CD8-positive, alpha-beta T cell (primary cell): ENCODE measurements at places on chromosomes 12 and 14.
A peak's percentile ranks its signal among the peaks of the same experiment; 100 is the strongest.

DNA sequence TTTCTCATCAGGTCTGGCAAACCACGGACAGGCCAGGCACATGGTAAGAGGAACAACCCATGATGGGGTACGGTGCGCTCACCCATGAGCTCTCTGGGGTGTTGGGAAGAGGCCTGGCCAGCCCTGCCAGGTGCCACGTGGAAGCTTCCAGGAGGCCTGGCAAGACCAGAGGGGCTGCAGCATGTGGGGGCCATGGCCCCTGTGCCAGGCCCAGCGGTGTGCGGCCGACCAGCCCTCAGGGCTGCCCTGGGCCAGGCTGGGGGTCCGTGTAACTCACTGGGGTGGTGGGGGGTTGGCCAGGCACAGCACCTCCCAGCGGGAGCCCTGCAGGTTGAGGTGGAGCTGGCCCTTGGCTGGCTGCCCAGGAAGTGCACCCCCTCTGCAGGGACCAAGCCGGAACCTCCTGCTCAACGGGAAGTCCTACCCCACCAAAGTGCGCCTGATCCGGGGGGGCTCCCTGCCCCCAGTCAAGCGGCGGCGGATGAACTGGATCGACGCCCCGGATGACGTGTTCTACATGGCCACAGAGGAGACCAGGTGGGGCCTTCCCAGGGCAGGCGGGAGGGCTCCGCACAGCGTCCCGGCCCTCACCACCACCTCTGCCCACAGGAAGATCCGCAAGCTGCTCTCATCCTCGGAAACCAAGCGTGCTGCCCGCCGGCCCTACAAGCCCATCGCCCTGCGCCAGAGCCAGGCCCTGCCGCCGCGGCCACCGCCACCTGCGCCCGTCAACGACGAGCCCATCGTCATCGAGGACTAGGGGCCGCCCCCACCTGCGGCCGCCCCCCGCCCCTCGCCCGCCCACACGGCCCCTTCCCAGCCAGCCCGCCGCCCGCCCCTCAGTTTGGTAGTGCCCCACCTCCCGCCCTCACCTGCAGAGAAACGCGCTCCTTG lies 4.9 kb upstream of the CRIP2 start:
- no peak for DNase-seq

GRCh38 chr12:44968965-44969364 lies 81.9 kb downstream of the DBX2 start:
- peak; percentile 6 for DNase-seq

DNA sequence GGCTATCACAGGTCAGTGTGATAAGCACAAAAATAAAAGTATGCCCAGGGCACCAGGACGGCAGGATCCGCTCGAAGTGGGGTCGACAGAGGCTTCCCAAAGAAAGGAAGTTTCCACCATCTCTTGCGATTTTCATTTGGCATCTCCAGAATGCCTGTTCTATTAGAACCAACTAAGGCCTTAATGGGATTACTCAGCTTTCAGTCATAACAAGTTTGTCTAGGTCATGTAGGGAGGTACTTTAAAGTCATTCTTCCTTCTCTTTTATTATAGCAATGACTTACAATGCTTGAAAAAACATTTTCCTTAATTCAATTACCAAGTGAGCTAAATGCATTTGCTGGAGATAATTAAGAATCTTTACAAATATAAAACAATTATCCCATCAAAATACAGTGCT lies 83.6 kb upstream of the DIO3 start:
- no peak for DNase-seq

DNA sequence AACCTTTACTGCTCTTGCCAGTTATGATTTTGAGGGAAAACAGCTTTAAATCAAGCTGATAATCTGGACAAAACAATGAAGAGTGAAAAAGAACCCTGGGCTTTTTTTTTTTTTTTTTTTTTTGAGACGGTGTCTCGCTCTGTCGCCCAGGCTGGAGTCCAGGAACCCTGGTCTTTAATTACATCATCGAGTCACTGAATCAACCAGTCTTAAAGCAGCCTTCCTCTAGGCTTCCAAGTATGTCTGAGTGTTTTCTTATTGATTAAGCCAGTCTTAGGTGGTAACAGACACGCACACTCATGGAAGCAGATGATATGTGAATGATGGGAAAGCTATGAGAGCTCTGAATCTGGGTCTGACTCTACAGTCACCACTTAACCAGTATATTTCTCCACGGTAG lies 5.9 kb upstream of the VCPKMT start:
- DNase-seq = no peak

GRCh38 chr14:99407416-99407815 lies 73.2 kb downstream of the SETD3 start:
- DNase-seq = no peak

DNA sequence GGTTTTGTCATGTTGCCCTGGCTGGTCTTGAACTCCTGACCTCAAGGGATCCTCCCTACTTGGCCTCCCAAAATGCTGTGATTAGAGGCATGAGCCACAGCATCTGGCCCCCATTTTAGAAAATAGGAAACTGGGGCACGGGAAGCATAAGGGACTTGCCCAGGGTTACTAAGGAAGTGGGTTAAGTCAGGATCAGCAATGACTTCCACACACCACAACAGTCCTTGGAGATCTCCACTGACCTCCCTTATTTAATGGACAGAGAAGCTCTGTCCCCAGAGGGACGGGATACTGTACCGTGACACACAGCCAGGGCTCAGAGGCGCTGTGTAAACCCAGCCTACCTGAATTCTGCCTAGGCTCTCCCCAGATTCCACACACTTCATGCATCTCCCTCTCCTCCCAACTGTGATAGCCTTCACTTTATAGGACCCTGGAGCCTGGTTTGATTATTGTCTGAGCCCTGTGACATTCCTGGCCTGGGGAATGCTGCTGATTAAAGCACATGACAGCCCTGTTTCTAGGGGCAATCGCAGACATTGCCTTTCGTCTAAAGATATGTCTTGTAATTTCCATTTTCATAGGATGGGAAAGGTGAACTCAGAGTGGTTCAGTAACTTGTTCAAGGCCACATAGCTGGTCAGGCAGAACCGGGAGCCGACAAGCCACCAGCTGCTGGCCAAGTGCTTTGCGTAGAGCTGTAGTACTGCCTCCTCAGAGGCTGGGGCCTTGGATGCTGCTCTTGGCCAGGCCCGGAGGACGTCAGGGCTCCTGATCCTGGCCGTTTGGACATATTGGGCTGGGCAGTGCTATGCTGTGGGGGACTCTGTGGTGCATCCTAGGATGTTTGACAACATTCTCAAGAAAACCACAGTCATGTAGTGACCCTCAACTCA lies 20.8 kb downstream of the SERPINA1 start:
- DNase-seq = no peak

DNA sequence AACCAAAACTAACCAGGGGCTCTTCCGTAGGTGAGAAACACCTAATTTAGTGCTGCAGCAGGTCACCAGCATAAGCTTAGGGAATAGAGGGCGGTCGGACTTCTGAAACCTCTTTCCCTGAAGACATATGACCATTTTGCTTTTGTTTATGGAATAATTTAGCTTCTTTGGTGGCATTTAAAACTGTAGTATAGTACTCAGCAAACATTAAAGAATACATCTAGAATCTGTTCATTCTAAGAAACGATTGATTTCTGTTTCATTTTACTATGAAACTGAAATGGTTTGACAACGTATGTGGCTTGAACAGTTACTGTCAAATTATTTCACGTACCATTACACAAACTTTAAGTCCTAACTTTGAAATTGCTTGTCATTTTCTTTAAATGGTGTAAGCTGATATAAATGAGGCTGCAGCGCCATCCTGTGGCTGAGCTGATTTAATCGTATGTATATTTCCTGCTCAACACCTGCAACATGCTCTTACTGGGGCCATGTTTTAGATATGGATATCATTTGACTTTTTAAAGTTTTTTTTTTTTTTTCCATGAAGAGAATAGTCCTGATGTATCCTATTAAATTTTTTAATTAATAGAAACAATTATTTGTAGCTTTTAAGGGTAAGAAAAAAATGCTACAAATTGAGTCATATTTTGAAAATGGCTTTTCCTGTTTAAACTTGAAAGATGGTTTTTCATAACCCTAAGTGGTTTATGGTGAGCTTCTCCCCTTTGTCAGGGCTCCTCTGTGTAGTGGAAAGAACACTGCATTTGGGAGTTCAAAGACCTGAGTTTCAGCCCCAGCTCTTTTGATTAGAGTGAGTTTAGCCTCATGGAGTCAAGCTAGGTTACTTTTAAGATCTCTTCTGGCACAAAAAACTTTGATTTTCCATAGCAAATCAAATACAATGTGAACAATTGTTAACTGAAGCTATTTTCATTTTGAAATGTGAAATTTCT lies 27.4 kb downstream of the CFAP54 start:
- DNase-seq = peak; percentile 89

DNA sequence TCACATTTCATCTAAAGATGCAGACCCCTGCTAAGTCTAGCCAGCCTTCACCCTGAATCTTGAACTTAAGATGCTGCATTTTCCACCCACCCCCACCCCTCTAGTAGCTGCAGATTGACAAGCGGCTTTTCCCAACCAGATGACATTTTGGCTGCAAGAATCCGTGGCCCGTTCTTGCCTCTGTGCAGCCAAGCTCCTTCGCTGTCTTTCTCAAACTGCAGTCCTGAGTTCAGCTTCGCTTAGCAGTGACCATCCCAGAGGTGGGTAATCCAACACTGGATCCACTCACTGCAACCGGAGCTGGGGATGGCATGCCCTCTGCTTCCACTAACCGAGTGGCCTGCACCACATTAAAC lies 765 bp upstream of the NFYB start:
- no peak for DNase-seq

DNA sequence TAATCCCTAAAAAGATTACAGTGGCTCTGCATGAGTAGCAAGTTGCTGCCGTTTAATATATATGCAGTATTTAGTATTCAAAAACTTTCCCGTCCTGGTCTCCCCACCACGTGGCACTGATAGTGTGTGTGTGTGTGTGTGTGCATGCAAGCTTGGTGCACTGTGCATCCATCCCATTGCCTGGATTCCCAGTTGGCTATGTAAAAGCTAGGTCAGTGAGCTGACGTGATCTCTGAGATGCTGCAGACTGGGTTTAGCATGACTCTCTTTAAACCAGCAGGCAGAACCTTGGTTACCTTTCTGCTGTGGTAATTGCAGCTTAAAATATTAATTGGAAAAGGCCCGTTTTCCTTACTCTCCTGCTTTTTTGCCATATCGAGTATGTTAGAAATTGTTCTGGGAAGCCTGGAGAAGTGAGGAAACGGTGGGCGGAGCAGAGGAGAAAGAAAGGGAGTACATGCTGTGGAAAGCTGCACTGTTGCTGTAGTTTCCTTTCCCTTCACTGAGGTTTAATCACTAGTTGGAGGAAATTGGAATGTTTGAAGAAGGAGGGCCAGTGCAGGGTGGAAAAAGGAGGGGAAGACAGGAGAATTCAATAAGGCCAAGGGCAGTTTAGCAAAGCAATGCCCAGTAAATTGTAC lies 4.0 kb upstream of the CNTN1 start:
- no peak for DNase-seq

- DNase-seq = no peak
Observed at GRCh38 chr12:102570256-102570655, 89.9 kb upstream of the IGF1 start.

DNA sequence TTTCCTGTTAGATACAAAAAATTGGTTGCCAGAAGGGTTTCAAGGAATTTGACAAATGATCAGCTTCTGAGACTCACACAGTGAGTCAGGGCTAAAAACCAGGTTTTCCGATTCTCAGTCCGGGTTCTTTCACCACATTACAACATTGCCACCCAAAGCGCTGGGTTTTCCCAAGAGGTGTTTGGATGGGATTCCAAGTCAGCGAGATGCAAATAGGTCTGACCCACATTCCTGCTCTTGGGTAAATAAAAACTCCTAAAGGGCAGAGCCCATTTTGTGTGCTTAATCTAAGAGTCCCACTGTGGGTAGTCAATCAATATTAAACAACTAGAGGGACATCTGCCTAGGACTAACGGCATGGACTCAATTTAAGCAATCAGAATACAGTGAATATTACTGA lies 5.4 kb upstream of the RIC8B start:
- no peak for DNase-seq

- no peak for DNase-seq
Observed at GRCh38 chr14:20093442-20093841, 17.1 kb upstream of the OR4K17 start.

- DNase-seq = no peak
Observed at GRCh38 chr14:35159742-35160409, 37.5 kb downstream of the PRORP start.

DNA sequence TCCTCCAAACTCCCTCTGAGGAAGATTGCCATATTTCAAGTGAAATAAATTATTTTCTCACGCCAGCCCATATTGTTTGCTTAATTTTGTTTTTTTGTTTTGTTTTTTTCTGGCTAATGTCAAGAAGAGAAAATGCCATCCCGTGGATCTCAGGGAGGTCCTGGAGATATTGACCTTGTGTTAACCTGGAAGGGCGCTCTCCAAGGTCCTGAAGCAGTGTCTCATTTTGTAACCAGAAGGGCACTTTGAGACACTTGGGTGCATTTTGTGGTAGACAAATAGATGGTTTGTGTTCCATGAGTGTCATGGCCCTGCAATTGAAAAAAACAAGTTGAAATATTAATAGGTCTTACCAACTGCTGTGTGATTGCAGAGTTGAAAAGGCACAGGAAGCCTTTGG lies 268.9 kb downstream of the SUDS3 start:
- no peak for DNase-seq

- DNase-seq = no peak
Observed at GRCh38 chr12:76274420-76275083, 73.7 kb downstream of the BBS10 start.

- no peak for DNase-seq
Observed at GRCh38 chr12:88638966-88639760, 58.9 kb upstream of the KITLG start.

- DNase-seq = no peak
Observed at GRCh38 chr12:51071663-51072062, 11.7 kb downstream of the CSRNP2 start.

GRCh38 chr14:29354486-29354885 lies 573.2 kb downstream of the PRKD1 start:
- DNase-seq = no peak

- peak; percentile 64 for DNase-seq
Observed at GRCh38 chr12:7142056-7142644, 12.0 kb downstream of the CLSTN3 start.

- no peak for DNase-seq
Observed at GRCh38 chr12:105352052-105352451, 21.6 kb downstream of the C12orf75 start.

DNA sequence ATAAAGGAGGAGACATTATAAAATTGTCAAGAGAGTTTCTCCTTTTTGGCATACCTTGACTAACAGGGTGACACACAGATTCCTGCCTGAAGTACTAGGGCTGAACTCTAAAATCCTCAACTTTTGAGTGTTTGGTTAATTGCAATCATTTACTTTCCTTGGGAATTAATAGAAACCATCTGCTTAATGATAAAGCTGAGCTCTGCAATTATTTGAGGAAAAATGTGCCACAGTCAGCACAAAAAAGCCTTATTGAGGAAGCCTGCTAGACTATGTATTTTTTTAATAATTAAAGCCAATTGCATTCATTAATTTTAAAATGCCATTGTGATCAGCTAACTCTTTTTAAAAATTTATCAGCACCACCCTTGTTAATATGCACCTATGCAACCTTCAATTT lies 38.7 kb downstream of the PRICKLE1 start:
- no peak for DNase-seq

DNA sequence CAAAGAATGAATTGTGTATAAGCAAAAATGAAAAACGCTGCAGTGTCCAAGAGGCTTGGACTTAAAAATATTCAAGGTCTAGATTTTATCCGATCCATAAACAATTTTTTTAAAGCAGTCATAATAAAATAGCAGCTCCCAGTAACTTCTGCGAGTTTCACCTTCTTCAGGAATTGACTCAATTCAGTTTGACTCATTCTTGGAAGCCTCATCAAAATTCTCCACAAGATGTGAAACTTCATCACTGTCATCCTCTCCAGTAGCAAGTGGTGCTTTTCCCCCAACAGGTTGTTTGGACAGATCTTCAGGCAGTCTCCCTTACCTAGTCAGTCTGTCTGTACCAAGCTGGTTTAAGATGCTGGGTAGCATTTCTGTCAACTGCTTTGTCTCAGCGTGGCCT lies 93.5 kb upstream of the FOXG1 start:
- no peak for DNase-seq
